Activated CD4-positive, alpha-beta T cell treated with anti-CD3 and anti-CD28 coated beads for 4 hours (primary cell): ENCODE measurements at places on chromosomes 12 and 14.

DNA sequence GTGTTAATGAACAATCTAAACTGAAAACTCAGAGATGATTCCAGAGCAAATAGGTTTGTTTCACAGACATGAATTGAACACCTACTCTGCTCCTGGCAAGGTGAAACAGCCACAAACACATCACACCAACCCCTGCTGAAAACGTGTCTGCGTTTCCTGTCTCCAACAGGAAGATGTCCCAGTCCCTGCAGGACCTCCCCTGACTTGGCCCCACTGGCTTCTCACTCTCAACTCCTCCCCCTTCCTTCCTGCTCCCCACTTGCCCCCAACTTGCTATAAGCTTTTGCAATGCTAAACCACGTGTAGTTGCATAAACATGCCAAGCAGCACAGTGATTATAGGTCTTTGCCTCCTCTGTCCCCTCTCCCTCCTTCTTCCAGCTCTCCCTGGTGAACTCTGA lies 567.6 kb downstream of the BCL11B start:
- no peak for DNase-seq

GRCh38 chr12:1869145-1869544 lies 48.8 kb downstream of the LRTM2 start:
- no peak for DNase-seq

- no peak for DNase-seq
These were observed 213.4 kb downstream of the PHETA1 start for GRCh38 chr12:111155521-111155920.

DNA sequence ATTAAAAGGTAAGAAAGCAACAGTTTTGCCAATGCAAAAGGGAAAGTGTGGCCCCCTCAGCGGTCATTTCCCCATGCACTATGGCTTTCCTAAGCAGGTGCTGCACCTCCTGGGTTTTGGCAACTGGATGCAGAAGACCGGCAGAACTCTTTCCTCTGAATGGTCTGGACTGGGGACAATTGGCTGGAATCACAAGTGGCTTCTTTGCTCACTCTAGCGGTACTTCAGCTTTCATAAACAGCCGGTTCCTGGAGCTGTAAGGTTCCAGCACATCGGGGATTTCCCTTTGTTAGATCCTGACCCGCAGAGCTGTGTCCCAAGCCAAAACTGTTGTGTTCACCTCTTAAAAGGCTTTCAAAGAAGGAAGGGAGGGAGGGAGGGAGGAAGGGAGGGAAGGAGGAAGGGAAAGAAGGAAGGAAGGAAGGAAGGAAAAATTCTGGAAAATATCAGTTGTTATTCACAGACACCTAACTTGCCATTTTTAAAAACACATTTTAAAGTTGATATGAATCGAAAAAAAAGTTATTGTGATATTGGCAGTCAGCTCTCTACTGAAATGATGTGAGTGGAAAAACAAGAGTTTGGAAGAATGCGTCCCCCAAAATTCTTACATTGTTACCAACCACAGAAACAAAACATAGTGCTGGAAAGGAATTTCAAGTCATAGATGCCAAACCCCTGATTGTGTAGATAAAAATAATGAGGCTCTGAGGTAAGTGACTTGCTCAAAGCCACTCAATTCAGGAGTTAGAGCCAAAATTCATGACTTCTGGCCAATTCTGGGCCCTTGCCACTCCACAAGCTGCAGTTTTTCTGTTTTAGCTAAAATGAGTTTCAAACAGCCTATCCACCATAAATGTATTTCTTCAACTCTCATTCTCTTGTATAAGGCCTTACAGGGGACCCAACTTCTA lies 220.6 kb upstream of the HMGA2 start:
- no peak for DNase-seq

GRCh38 chr12:3417937-3418462 lies 73.0 kb upstream of the PRMT8 start:
- DNase-seq: no peak

DNA sequence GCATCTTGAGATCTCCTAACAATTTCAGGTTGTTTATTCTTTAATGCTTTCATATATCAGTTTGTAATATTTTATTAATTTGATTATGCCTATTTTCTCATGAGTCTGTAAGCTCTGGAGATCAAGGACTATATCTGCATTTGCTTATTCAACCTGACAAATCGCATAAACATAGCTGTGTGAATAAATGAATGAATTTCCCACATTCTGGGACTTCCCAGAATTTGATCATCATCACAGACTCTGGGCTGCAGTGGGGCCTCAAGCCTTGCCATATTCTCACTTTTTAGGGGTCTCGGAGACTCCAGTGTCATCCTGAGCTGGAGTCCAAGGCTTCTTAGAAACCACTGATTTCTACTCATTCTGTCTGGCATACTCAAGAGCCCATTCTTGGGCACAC lies 180.5 kb downstream of the DAD1 start:
- DNase-seq: no peak

DNA sequence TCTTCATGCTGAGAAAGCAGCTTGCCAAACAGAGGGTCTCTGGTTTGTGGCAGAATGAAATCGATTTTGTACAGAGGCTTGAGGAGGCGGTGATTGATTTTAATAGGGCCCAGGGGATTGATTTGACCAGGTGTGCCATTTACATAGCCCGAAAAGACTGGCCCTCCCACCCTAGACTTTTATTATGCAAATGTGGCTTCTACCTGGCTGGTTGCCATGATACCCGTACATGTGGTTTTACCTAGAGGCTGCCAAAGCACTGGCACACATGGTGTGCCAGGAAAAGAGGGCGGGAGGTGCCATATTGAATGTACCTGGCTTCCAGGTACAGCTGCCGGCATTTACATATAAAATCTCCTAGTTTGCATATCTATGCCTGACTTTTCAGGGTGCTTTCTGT lies 18.0 kb upstream of the GUCY2C start:
- DNase-seq: no peak

GRCh38 chr12:69994724-69995173 lies 169.7 kb downstream of the MYRFL start:
- no peak for DNase-seq

GRCh38 chr12:127165567-127166392 lies 1101.2 kb upstream of the TMEM132C start:
- peak; percentile 69 for DNase-seq

GRCh38 chr12:26293612-26294011 lies 98.2 kb downstream of the SSPN start:
- DNase-seq: no peak

GRCh38 chr12:93378998-93379325 lies 1.2 kb downstream of the NUDT4 start:
- no peak for DNase-seq

DNA sequence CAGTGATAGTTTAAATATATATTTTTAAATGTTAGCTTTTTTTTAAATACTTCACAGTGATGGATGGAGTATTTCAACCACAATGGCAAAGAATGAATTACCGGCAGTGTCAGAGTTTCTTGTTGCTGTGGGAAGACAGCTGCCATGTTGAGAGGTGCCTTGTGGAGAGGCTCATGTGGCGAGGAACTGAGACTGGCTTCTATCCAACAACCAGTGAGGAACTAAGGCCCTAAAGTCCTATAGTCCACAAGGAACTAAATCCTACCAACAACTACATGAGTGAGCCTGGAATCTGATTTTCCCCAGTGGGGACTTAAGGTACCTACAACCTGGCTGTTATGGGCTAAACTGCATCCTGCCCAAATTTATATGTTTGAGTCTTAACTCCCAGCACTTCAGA lies 220.2 kb upstream of the PLEKHG7 start:
- no peak for DNase-seq

- no peak for DNase-seq
These were observed 87.4 kb downstream of the PIWIL1 start for GRCh38 chr12:130424858-130425697.

DNA sequence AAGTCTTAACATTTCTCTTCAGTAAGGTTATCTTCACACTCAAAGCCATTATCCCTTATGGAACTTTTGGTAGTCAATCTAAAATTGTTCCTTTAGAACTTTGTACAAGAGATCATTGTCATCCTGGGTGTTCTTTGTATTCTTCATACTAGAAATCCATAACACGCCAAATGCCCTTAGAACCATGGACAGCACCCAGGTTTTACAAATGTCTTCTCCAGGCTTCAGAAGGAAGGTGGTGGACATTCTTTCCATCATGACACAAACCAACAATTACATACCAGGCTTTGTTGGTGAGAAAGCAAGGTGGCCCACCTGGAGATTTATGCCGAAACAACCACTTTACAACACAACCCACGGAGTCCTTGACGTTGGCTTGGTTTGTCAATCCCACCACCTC lies 365.6 kb upstream of the TBX3 start:
- no peak for DNase-seq

GRCh38 chr12:124094188-124094587 lies 121.2 kb downstream of the ZNF664 start:
- DNase-seq: no peak

DNA sequence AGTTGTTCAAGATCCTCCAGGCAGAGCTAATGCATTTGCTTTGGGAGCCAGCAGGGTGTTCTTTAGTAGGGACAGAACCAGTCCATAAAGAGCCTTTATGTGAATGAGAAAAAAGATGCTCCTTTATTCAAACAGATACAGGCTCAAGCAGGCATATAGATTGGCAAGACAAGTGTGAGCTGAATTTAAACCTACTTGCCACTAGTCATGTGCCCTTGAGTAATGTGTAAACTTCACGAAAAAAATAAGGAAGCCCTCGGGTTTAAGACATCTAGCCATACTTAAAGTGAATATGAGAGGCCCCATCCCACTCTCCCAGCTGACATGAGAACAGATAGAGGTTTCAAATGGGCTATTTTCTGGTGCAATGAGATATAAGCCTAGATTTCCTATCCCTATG lies 43.1 kb upstream of the STRAP start:
- DNase-seq: no peak

DNA sequence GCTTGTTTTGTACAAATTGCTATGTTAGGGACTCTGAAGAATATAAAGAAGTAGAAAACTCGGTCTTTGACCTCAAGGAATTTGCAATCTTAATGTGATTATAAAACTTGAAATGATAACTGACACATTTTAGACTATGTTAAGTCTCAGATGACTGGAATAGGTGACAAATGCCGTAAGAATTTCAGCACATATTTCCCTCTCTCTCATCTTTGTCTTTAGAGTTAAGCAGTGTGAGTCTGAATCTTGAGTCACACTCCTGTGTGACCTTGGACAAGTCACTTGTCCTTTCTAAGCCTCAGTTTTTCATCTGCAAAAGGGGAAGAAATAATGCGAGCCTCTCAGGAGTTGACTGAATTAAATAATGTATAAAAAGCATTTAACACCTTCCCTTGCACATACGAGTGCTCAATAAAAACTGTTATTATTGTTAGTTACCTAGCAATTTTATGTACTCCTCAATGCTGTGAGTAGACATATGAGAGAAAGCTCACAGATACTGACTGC lies 103.7 kb downstream of the DYRK2 start:
- DNase-seq: no peak

DNA sequence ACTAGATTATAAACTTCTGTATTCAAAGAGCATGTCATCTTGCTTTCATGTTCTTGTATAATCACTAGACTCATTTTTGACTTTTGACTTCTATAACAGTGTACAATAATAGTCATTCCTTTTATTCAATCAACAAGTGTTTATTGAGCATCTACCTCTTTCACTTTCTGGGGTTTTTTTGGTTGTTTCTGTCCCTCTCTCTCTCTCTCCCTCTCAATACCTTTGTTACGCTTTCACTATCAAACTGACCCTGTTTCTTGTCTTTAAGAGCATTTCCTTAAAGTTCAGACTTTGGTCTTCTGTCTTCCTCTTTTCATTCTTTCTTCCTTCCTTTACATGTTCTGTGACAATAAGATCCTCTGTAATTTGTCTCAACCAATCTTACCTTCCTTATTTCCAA lies 49.5 kb downstream of the GPR137C start:
- no peak for DNase-seq

GRCh38 chr12:38162708-38163441 lies 153.7 kb upstream of the ALG10B start:
- no peak for DNase-seq

- DNase-seq: no peak
These were observed 303 bp downstream of the SAMD4A start for GRCh38 chr14:54567224-54567638.

DNA sequence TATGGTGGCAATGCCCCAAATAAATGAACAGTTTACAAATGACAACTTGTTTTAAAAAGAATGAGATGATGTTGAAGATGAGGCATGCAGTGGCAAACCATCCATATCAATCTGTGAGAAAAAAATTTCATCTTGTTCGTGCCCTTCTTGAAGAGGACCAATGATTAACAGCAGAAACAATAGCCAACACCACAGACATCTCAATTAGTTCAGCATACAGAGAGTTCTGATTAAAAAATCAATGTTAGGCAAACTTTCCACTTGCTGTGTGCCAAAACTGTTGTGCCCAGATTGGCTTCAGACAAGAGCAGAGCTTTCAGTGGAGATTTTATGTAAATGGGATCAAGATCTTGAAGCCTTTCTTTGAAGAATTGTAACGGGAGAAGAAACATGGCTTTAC lies 329.9 kb downstream of the BMP4 start:
- no peak for DNase-seq

DNA sequence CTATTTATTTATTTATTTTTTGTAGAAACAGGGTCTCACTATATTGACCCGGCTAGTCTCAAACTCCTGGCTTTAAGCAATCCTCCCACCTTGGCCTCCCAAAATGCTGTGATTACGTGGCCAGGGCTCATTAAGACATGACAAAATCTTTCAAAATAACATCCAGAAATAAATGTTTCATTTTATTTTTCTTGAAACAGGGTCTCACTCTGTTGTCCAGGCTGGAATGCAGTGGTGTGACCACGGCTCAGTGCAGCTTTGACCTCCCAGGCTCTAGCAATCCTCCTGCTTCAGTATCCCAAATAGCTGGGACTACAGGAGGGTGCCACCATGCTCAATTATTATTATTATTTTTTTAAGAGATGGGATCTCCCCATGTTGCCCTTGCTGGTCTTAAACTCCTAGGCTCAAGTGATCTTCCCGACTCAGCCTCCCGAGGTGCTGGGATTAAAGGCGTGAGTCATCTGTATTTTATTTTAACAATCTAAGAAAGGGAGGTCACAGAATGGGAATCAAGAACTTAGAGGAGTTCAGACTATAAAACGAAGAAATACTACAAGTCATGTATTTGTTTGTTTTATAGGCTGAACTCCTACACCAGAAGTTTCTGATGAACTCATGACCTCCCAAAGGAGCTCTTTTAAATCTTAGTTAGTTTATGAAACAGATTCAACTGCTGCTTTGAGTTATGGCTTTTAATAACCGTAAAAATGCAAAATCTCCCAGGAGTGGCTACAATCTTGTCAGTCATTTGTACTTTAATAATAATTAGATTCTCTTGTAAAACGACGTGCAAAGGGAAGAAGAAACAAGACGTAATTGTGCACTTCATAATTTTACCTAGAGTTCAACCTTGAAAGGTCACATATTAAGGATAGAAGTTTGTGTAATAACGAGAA lies 2.1 kb upstream of the TMEM263 start:
- DNase-seq: no peak
